ENCODE measurements at places on chromosomes 4 and X.

GRCh38 chr4:17866810-17867209 lies 56.0 kb downstream of the NCAPG start:
- DNase-seq = no peak

DNA sequence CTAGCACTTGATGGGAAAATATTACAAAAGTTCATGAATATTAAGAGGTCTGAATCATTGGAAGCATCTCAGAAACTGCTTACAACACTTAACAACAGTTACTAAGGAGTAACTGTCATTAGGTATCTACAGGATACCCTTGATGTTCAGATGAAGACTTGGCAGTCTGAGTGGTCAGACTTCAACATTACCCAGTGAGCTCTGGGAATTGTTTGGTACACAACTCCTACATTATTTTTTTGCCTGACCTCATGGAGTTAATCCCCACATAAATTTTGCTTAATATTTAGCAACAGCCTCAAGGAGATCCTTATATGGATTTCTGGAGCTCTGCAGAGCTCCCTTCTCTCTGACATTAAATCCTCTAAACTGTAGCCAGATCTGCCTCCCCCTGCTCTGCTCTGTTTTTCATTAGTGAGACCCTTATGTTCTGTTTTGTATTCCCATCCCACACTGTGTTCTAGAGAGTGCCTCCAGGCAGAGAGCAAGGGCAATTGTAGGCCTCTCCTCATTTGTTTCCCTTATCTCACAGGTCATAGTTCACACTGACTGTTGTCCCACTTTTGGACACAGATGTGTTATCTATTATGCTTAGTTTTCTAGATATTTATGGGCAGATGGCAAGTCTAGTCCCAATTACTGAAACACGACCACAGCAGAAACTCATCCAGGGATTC lies 368.8 kb downstream of the GASK1B start:
- no peak for DNase-seq

DNA sequence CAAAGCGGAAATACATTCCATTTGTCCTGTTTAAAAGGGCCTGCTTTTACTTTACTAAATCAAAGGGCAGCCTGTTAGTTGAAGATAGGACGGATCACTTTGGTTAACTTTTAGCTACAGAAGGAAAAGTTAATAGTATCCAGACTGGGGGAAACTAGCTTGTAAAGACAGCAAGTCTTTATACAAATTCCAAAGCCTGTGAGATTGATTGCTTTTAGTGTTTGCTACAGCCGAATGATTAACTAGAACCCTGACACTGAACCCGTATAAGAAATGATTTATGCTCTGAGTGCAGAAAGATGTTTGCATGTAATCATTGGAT lies 93.4 kb downstream of the FRAS1 start:
- no peak for DNase-seq

DNA sequence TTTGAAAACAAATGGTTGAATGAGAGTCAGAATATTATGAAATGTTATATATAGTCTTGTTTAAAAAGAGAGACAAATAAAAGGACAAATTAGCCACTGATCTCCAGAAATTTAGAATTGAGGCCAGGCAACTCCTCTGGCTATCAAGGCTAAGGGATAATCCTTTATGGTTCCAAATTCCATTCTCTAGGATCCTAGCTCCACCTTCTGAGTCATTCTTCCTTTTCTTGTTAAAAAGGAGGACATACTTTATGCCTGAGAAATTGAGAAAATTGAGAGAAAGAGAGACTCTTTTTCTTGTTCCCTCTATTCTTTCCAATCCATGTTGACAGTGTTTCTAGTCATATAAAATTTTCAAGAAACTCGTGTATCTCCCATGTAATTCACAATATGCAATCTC lies 1299.5 kb downstream of the FSTL5 start:
- no peak for DNase-seq

DNA sequence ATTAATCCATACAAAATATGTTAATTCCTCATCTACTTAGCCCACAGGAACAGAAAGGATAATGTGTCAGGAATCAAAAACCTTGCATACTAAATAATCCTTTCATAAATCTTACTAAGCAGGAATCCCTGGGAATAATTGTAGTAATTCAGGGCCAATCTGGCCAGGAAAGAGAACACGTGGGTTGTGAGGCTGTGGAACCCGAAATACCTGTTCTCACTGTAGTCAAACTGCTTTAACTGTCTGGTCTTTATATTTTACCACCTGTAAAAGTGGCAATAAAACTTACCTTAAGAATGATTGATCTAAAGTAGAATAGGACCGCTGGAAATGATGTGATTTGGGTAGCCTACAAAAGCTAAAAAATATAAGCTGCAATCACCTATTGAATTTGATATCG lies 1620.9 kb downstream of the STIM2 start:
- DNase-seq = no peak

GRCh38 chrX:8688776-8689175 lies 43.2 kb downstream of the ANOS1 start:
- DNase-seq = no peak

DNA sequence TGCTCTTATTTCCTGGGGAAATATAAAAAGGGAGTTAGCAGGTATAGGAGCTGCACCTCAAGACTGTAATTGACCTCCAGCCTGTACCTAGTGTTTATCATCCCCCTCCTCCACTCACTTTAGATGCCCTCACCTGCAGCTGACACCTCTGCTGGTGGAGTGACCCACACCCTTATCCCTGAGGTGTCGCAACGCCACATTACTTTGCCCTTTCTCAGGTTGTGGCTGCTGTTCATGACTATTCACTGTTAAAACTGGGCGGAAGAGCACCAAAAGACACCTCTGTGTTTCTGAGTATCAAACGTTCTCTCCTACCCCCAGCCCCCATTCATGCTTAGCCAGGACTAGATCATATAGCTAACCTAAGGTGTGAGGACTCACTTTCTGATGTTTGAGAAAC lies 101.5 kb upstream of the ADAMTS3 start:
- no peak for DNase-seq

DNA sequence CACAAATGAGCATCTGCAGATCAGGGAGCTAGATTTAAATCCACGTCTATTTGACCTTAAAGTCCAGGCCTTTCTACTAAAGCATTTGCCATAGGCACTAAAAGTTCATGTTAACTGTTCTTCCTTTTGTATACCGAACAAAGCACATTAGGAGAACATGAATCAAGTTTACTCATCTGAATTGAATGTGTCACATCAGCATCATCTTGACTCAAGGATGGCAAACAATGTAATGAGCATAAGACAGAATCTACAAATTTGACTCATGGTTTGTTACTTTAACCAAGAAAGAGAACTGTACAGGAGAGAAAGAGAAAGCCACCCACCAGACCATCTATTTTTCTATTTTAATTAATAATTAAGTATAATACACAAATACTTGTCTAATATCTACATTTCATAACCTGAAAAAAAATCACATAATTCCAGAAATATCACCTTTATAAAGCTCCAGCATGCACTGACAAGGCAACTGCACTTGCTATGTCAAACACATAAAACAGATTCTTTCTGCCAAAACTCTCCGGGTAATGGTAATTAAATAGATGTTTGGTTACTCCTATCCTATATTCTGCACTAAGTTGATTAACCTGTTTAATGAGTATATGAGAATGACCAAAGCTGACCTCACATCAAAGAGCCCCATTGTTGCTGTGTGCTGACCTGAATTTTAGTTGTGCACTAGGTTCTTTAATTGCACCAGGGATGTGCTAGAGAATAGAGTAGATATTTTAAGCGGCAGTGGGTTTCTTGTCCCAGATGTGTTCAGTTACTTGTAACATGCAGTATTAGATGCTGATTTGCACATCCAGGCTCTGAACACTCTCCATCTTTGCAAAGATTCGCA lies 42.5 kb upstream of the LEF1 start:
- DNase-seq = no peak

DNA sequence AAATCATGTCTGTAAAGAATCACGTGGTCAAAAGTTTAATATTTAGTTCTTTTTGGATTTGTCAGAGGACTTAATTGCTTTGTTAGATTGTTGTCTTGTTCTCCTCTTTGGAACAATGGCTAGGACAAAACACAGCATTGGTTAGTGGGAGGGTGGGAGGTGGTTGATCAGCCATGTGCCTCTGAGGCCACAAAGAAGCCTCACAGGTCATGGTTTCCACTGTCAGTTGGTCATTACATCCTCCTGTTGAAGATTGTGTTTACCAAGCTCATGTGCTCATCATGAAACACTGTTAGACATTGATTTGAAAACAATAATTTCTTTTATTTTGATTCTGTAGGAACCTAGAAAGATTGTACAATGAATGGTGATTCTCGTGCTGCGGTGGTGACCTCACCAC lies 31.9 kb downstream of the ADD1 start:
- no peak for DNase-seq

- peak; percentile 8 for DNase-seq
Measured at GRCh38 chrX:7088968-7089615, 58.4 kb upstream of the STS start.

- no peak for DNase-seq
Measured at GRCh38 chr4:7180938-7181337, 11.4 kb upstream of the SORCS2 start.

GRCh38 chr4:93495346-93495745 lies 333.2 kb upstream of the ATOH1 start:
- DNase-seq = no peak
